ENCODE measurements at places on chromosomes 6 and 20.

GRCh38 chr6:26197636-26197932 is 110.4 kb downstream of the HFE start:
- no peak for DNase-seq

DNA sequence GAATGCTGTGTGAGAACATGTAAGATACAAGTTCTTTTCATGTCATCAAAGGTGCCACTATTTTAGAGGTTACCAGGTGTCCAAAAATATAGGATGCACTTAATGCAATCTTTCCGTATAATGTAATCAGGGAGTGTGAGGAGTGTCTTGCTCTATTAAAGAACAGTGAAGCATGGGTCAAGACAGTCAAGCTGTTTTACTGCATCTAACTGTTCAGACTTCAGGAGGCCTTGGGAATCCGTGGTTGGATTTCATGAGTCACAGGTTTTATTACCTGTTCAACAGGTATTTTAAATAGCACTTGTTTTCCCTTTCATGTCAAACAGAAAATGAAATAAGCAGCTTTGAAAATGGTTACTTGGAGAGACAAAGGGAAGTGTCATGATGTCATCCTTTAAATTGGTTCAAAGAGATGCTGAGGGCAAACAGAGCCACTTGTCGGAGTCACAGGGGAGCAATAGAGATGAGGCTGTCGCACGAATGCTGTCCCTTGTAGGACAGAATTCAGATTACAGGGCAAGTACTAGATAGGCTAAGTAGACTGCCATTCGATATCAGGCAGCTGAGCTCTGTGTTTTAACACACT is 621.5 kb downstream of the QKI start:
- no peak for DNase-seq

DNA sequence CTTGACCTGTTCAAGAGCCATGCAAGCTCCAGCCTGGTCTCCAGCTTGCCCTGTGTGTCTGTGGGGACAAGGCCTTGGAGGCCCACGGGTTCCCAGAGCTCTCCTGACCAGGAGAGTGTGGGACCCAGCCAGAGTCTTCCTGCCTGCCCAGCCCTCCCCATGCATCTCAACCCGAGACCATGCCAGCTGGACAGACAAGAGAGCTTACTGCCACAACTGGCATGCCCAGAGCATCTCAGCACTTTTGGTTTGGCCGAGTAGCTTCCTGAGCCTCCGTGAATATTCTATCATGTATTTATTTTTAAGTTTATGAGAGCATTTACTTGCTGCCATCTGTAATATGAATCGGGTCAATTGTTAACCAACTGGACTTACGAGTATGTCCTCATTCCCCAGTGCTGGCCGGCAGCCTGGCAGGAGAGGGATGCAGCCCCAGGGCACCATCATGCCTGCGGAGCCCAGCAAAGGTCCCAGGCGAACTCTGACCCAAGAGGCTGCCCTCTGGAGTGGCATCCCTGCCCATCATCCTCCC is 14.9 kb downstream of the IP6K3 start:
- no peak for DNase-seq

DNA sequence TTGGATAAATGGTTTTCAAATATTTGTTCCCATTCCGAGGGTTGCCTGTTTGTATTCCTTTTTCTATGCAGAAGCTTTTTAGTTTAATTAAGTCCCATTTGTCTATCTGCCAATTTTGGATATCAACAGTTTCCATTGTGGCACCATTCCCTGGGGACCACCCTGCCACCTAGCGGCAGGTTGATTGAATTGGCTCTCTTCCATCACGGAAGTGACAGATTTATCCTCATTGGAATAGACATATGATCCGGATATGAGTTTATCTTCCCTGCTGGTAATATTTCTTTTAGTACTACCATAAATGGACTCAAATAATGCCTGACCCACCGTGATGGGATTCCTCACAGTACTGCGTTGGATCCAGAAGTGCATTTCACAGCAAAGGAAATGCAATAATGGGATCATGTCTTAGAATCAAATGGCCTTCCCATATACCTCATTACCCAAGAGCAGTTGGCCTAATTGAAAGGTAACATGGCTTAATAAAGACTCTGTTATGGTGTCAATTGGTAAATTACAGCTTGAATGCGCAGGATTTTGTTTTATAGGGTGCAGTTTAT is 327.0 kb downstream of the BMP2 start:
- no peak for DNase-seq

GRCh38 chr6:101443315-101443714 is 49.8 kb downstream of the GRIK2 start:
- DNase-seq, result no peak

DNA sequence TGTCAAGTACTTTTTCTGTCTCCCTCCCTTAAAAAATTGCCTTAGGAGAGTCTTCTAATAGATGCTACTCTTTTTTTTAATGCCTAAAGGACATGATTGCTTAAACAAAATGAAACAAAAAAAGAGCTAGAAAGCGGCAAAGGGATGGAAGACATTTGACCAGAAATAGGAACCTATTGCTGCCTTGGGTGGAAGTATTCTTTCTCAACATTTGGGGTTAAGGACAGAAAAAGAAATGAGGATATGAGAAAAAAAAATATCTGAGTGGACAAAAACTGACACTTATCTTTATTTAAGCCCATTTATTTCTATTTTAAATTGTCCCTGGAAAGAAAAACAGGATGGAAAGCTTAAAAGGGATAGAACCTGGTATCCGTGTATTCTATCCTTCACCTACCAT is 664.9 kb upstream of the CITED2 start:
- no peak for DNase-seq
